Fibroblast of villous mesenchyme (primary cell): ENCODE measurements at places on chromosomes 6 and 20. TPM values are rescaled to one million over a fixed set of nuclear protein-coding genes. Genes with fewer than 3 reads are reported as not detected.

SPATS1 gene
- not detected in 2 replicates for total RNA-seq

SNX9 gene
- total RNA-seq: 37.6 and 39.6 TPM in 2 replicates

C20orf204 gene
- total RNA-seq: 0.43 and 0.97 TPM in 2 replicates

NRSN1 gene
- total RNA-seq: not detected in 2 replicates

RBM12 gene
- total RNA-seq: 50.9 and 56.1 TPM in 2 replicates
